Stimulated activated CD8-positive, alpha-beta memory T cell treated with anti-CD3 and anti-CD28 coated beads, Interleukin-4, amount 100 ng/mL, for 1 hour (primary cell): ENCODE measurements at places on chromosomes 6 and 20.

DNA sequence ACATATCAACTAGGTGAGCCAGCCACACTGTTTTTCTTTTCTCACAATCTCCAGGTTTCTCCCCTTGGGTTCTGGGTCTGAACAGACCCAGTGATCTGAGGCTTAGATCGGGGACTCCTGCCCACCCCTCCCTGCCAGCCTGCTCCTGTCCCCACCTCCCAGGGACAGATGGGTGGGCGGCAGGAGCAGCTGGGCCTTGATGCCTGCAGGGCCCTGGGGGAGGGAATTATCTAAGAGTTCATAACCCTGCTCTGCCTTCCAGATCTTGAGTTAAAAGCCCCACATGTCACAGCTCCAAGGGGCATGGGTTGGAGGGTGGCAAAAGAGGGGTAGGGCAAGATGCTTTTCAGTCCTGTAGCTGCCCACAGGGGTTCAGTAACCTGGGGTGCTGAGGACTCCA lies 5.2 kb upstream of the XKR7 start:
- DNase-seq, result no peak

DNA sequence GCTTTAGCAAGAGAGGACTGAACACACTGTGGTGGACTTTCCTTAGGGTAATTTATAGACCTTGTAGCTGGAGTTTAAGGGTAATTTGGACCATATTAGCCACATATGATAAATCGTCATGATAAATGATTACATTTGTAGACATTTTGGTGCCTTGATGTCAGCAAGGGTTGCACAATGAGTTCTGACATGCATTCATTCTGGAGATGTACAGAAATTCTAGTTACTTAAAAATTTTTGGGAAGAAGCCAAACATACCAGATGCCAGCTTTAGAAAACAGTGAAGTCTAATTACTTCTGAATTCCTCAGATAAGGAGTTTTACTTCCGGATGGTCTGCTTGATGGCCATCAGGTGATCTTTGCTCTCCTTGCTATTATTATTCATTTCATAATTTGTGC lies 653.1 kb downstream of the TBC1D32 start:
- no peak for DNase-seq

GRCh38 chr6:40972190-40972589 lies 66.8 kb downstream of the UNC5CL start:
- no peak for DNase-seq

- DNase-seq, result no peak
These were observed 3.9 kb downstream of the RNF144B start for GRCh38 chr6:18391023-18391422.

DNA sequence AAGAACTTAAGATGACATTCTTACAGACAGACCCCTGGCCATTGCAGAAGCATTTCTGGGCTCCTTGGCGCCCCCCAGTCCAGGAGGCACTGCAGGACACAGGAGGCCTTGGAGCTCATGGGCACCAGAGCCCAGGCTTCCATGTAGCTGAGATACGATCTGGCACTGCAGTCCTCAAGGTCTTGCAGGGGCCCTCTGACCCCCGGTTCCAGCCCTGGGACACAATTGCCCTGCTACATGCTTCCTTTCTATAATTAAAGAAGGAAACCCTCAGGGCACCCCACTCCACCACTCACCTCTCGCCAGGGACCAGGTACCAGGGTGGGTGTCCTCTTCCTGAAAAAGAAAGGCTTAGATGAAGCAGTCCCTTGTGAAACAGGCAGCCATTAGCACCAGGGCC lies 33.6 kb downstream of the WFDC3 start:
- DNase-seq, result no peak

DNA sequence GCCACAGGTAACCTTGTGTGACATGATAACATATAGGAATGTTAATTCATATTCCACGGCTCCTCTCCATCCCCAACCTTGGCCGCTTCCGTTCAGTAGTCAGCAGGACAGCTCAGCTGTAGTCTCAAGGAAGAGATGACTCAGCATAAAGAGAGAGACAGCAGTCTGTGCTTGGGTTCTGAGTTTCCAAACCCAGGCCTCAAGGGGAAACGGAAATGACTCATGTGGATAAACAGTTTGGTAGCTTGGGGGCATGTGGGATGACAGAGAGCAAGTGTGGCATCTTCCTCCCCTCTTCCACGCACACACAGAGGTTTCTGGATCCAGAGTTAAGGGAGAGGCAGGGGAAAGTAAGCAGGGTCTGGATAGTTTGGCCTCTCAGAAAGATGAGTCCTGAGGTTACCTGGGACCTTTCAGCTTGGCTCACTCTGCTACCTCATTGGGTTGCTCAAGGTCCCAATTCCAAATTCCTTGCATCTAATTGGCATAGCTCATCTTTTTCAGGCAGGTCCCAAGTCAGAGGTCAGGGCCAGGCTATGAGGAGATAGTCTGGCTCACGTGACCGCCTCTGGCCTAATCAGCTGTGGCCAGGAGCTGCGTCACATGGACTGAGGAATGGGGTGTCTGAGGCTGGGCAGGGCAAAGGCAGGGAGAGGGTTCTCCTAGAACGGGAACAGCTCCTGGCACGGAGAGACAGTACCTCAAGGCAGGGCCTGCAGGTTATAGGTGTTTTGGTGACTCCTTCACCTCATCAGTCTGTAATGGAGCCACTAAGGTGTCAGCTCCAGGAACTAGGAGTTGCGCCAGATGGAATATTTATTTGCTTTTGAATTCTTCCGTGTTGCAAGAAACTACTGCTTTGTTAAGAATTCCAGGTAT lies 36.5 kb upstream of the MLN start:
- DNase-seq, result no peak

- no peak for DNase-seq
These were observed 123.8 kb downstream of the TAF4 start for GRCh38 chr20:61941721-61942405.

GRCh38 chr20:5863040-5863833 lies 87.1 kb downstream of the TRMT6 start:
- no peak for DNase-seq

DNA sequence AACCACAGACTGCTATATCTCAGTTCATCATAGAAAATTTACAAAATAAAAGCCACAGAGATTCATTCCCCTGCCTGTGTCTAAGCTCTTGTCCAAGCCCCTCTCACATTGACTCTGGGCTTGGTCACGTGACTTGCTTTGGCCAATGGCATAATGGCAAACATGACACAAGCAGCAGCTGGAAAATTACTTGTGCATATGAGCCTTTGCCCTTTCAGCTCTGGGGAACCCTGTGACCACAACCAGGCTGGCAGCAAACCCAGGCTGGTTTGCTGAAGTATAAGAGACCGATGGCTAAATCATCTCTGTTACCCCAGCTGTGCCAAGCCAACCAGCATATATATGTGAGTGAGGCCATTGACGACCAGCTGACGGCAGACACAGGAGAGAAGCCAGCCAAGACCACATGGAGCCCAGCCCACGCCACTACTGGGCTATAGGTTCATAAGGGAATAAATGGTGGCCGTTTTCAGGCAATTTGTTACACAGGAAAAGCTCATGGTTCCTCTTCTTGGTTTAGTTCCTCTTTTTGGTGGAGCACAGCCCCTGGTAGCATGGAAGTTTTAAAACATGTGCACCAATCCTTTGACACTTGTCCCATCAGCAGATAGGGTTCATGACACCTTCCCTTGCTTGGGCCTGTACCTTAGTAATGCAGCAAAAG lies 31.8 kb upstream of the RSPO4 start:
- no peak for DNase-seq

- no peak for DNase-seq
These were observed 243.0 kb downstream of the ATXN1 start for GRCh38 chr6:16518265-16518664.

DNA sequence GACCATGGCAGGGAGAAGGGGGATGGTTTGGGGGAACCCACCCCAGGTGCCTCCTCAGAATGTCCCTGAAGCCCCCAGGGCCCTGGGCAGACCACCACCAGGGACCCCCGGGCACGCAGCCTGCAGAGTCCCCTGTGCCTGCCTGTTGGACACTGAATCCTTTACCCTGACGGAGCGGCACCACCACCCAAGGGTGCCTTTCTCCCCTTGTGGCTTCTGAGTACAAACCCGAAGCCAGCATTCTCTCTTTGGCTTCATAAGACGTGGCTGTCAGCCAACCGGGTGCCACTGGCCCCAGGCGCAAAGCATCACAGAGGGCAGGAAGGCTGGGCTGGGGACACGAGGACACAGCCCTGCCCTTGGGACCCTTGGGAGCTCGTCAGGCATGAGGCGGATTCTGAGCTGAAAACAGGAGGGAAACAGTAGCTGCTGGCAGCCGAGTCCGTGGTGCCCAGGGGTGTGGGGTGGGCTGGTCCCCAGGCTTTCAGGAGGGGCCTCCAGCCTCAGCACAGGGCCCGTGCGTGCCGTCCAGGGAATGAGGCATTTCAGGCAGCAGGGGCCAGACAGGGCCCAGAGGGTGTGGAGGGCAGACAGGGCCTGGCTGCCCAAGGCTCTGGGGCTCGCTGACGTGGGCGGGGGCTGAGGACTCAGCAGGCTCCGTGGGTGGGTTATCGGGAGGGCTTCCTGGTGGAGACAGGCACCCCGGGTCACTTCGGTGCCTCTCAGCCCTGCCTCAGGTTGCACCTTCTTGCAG lies 3.5 kb downstream of the COL9A3 start:
- no peak for DNase-seq

GRCh38 chr6:117837261-117837660 lies 69.8 kb upstream of the SLC35F1 start:
- DNase-seq, result no peak

- DNase-seq, result no peak
These were observed 211.9 kb upstream of the MANEA start for GRCh38 chr6:95365454-95365853.

DNA sequence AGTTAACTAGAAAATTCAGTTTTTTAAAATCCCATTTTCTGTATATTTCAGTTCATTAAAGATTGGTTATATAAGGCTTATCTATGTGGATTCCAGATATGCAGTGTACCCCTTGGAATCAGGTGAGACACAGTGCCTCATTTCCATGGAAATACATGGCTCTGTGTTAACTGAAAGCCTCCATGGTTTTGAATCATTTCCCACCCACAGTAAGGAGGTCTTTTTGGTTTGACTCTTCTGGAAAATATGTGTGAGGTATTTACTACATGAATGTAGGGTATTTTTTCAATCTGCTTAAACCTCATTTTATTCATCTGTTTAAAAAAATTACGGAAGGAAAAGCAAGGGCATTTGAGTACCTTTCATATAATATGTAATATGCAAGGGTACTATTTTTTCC lies 25.5 kb downstream of the RNF144B start:
- DNase-seq, result no peak

GRCh38 chr6:80425089-80425823 lies 318.8 kb downstream of the BCKDHB start:
- no peak for DNase-seq

DNA sequence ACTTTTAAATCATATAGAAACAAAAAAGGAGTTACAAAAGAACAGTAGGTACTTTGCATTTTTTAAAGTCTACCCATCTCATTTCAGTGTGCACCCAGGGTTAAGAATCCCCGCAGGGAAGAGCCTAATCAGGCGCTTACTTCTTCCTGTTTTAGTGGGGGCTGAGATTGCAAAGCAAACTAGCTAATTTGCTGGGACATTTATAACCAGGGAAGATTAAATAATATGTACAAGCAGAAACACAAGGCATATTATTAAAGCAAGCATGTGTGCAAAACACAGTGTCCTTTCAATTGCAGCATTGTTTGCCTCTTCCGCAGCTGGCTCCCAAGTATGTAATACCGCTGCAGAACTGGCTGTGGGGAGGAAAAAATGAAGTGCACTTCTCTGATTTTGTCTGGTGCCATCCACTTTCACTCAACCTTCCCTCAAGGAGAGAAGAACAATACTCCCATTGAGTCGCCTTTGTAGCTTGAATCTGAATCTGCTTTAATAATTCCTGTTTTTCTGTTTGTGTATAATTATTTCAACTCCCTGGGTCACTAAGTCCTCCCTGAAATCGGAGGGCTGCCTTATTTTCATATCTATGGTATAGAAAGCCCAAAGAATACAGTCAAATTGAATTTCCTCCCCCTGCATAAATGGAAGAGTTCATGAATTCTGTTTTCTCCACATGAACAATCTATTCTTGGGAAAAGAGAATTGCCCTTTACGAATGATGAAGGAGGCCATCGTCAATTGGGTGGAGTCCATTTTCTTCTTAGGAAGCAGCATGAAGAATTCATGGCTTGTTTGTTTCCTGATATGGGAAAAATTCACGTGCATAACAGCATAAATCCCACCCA lies 23.3 kb upstream of the BCAS1 start:
- DNase-seq, result no peak
